ENCODE measurements at places on chromosomes 5 and 9.

DNA sequence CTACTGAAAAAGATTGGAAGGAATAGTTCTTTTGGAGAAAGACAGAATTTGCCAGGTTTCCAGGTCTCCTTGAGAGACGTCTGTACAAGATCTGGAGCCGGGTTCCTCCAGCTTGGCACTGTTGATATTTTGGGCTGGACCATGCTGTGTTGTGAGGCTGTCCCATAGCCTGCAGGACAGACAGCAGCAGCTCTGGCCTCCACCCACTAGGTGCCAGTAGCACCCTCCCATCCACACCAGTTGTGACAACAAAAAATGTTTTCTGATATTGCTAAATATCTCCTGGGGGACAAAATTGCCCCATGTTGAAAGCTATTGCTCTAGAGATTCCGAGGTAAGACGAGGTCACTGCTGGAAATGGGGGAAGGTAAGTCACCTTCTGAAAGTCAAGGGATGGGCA is 287.7 kb upstream of the DAP start:
- no peak for DNase-seq

- no peak for DNase-seq
These were observed 1.4 kb downstream of the OBP2B start for GRCh38 chr9:133207540-133208170.

- no peak for DNase-seq
These were observed 12.2 kb upstream of the SPATA31D1 start for GRCh38 chr9:81976351-81976750.

DNA sequence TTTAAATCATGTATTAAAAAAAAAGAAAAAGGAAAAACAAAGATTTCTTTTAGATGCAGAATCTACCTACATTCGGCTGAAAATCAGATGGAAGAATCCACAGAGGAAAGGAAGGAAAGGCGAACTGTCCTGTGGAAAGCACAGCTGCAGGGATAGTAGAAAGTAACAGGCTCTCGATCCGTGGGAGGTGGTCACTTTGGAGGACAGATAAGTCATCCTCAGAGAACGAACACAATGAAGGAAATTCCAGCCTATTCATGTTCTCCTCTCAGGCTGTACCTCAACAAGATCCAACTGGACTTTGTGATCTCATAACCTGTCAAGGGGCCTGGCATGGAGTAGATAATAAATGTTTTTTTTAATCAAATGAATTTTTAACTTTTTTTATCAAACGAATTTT is 72.8 kb downstream of the NR6A1 start:
- DNase-seq: no peak

DNA sequence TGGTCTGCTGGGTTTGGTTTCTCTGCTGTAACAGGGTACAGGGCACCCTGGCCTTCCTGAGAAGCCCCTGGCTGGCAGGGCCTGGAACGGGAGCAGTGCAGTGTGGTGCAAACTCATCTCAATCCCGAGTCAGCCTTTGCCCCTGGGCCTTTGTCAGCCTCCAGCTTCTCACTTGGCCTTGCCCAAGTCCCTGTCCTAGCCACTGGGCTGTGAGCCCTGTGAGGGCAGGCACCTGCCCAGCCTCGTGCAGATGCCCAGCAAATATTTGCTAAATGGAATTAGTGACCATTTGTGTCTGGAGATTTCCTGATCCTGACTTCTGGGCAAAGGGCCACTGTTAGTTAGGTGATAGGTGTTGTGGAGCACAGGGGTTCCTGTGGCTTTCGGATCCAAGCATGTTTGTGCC is 13.0 kb downstream of the RGS3 start:
- no peak for DNase-seq

Measured in stimulated activated CD8-positive, alpha-beta memory T cell treated with anti-CD3 and anti-CD28 coated beads, Interleukin-15, amount 100 ng/mL, for 48 hours (primary cell).